Chondrocyte (in vitro differentiated cells): ENCODE measurements at places on chromosomes 3 and 15. TPM values are rescaled to one million over a fixed set of nuclear protein-coding genes. Genes with fewer than 3 reads are reported as not detected.

DNA sequence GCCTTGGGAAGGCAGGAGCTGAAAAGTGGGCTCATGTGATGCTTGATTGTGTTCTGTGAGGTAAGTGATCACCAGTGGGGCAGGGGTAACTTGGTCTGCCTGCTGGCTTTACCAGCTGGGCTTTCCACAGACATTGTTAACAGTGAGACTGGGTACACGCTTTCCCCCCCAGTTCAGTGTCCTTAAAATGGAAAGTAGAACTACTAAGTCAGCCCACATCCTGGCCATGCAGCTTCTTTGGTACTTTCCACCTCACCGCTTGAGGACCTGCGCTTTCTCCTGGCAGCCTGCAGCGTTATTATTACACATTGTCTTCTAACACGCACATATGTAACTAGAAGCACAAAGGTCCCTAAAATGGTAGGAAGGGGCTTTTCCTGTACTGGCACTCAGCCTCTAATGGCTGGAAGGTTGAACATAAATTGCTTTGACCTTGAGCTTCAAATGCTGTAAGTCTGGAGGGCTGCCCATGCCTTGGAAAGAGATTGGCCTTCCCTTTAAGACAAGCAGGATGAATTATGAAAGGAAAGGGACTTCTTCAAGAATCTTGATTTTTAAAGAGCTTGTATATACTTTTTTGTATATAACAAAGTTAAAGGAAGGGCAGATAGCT is 216.1 kb upstream of the ROPN1 start:
- DNase-seq: no peak

DNA sequence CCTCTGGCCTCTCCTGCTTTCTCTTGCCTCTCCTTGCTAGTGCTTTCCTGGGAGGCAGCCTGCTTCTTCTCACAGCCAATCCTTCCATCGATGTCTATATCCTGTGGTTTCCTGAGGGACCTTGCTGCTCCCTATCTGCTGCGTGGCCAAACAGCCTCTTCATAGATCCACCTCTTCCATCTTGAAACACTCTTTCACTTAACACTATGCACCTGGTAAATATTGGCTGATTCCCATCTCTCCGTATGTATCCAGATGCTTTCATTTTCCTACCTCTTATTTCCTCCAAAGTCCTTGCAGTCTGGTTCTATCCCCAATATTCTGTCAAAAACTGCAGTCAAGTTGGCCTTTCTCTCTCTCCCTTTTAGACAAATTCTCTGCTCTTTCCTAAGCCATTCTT is 205.2 kb upstream of the CFAP20DC start:
- DNase-seq: no peak

DNA sequence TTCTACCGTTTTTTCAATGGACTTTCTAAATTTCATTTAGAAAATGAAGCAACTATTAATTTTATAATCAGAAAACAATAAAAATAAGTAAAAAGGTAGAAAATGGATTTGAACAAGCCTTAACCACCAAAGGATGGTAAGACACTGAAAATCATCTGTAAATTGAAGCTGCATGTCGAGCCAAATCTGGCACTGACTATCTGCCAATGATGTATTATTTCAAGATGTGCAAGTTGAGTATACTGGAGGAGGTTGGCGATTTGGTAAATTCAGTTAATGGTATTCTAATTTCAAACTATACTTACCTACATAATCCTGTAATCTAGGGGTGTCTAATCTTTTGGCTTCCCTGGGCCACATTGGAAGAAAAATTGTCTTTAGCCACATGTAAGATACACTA is 93.5 kb downstream of the FMN1 start:
- DNase-seq: no peak

The CA12 gene
- 6.7 to 7.9 TPM (median 6.9 TPM) in 3 replicates for total RNA-seq

DNA sequence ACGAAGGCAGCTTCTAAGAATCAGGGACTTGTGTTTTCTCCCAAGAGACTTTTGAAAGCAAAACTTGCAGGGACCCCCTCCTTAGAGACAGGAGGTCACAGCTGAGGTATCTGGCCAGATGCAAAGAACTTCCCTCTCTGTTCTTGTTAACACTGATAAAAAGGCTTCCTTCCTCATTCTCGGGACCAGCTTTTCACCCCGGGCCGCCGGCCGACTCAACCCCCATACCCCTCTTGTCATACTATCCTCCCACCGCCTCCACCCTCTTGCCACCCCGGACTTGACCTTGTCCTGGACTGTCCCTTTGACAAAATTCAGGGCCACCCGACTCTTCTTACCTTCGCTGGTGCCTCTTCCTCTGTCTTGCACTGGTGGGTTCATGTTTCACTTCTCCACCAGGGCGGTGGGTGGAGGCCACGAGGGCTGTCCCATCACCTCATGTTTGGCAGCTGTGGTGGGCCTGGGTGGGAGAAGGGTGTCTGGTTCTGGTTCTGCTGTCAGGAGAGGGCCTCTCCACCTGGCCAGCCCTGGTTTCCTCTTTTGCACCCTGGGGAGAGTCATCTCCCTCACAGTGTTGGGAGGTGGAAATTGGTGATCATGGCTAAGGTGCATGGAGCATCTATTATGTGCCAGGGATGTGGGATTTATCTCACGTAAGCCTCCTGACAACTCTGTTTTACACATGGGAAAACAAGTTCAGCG is 32.5 kb downstream of the BHLHE40 start:
- DNase-seq: no peak

The PPM1L gene
- total RNA-seq: 3.3 to 9.6 TPM (median 8.5 TPM) in 3 replicates

DNA sequence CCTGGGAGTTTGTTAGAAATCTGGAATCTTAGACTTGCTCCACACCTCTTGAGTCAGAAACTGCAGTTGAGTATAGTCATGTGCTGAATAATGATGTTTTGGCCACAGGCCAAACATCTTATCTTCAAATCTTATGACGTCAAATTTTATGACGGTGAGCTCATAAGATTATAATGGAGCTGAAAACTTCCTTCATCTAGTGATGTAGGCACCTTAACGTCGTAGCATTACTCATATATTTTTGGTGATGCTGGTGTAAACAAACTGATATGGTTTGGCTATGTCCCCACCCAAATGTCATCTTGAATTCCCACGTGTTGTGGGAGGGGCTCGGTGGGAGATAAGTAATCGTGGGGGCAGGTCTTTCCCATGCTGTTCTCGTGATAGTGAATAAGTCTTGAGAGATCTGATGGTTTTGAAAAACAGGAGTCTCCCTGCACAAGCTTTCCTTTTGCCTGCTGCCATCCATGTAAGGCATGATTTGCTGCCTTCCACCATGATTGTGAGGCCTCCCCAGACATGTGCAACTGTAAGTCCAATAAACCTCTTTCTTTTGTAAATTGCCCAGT is 268.0 kb upstream of the PROK2 start:
- DNase-seq: no peak

The CAND2 gene
- 11.3 to 15.7 TPM (median 12.0 TPM) in 3 replicates for total RNA-seq
